Activated CD4-positive, alpha-beta memory T cell treated with anti-CD3 and anti-CD28 coated beads for 36 hours (primary cell): ENCODE measurements at places on chromosomes 11 and 22. TPM values are rescaled to one million over a fixed set of nuclear protein-coding genes. Genes with fewer than 3 reads are reported as not detected.

MUC5AC gene
- not detected for total RNA-seq

MISFA gene
- total RNA-seq, result 2.2 TPM

MYOD1 gene
- not detected for total RNA-seq

FXYD6 gene
- 0.61 TPM for total RNA-seq

BDNF gene
- not detected for total RNA-seq

CHRNA10 gene
- total RNA-seq, result 0.57 TPM

PLAAT5 gene
- 0.24 TPM for total RNA-seq

PATE3 gene
- total RNA-seq, result not detected

DNA sequence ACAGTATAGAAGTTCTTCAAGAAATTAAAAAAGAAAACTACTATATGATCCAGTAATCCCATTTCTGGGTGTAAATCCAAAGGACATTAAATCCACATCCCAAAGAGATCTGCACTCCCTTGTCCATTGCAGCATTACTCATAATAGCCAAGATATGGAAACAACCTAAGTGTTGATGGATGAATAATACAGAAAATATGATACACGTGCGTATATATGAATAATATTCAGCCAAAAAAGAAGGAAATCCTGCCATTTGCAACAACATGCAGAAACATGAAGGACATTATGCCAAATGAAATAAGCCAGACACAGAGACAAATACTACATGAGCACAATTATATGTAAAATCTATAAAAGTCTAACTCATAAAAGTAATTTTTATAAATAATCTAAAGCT, 306.3 kb upstream of the ANO3 start:
- no peak for DNase-seq
- H3K36me3 ChIP-seq, result no peaks in the 10 kb centered on the region
- no peaks in the 10 kb centered on the region for H3K27me3 ChIP-seq
- H3K4me3 ChIP-seq, result no peak overlapping the region
- H3K27ac ChIP-seq, result no peak overlapping the region
- H3K4me1 ChIP-seq, result no peaks in the 10 kb centered on the region

- no peaks in the 10 kb centered on the region for H3K27me3 ChIP-seq
Measured at GRCh38 chr11:63870351-63871140, 31.6 kb downstream of the MARK2 start.

DNA sequence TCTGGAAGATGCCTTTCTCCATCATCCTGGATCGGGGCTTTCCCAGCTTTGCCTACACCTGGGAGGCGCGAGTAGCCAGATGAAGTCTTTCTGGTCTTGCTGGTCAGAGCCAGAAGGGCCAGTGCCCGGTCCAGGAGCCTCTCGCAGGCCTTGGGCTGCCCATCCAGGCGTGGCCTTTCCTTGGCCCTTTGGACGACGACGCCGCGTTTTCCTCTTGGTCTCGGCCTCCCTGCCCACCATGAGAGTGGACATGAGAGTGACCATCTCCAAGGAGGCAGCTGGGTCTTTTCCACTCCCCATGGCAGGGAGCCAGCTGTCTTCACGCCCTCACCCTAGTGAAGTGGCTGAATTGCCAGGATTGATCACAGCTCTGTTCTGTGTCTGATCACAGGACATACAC, 3.5 kb downstream of the PTDSS2 start:
- peaks cover 1% of the 10 kb centered on the region for H3K36me3 ChIP-seq
- H3K4me3 ChIP-seq, result no peak overlapping the region
- no peak overlapping the region for H3K27ac ChIP-seq
- DNase-seq, result no peak
- H3K27me3 ChIP-seq, result no peaks in the 10 kb centered on the region

DNA sequence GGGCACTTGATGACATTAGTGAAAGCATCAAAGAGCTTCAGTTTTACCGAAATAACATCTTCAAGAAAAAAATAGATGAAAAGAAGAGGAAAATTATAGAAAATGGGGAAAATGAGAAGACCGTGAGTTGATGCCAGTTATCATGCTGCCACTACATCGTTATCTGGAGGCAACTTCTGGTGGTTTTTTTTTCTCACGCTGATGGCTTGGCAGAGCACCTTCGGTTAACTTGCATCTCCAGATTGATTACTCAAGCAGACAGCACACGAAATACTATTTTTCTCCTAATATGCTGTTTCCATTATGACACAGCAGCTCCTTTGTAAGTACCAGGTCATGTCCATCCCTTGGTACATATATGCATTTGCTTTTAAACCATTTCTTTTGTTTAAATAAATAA, 10.6 kb downstream of the REXO2 start:
- H3K4me3 ChIP-seq, result no peak overlapping the region
- peaks cover 45% of the 10 kb centered on the region for H3K36me3 ChIP-seq
- H3K4me1 ChIP-seq, result peaks cover 8% of the 10 kb centered on the region
- H3K27ac ChIP-seq, result no peak overlapping the region
- no peak for DNase-seq

GRCh38 chr11:68168694-68169093, 44.4 kb downstream of the KMT5B start:
- H3K4me3 ChIP-seq, result no peak overlapping the region
- no peak overlapping the region for H3K27ac ChIP-seq
- no peaks in the 10 kb centered on the region for H3K27me3 ChIP-seq
- H3K36me3 ChIP-seq, result peaks cover 11% of the 10 kb centered on the region

GRCh38 chr11:44090539-44090938, 4.9 kb upstream of the EXT2 start:
- peaks cover 15% of the 10 kb centered on the region for H3K36me3 ChIP-seq
- no peak for DNase-seq
- H3K4me1 ChIP-seq, result peaks cover 11% of the 10 kb centered on the region
- H3K27ac ChIP-seq, result no peak overlapping the region
- H3K27me3 ChIP-seq, result no peaks in the 10 kb centered on the region

DNA sequence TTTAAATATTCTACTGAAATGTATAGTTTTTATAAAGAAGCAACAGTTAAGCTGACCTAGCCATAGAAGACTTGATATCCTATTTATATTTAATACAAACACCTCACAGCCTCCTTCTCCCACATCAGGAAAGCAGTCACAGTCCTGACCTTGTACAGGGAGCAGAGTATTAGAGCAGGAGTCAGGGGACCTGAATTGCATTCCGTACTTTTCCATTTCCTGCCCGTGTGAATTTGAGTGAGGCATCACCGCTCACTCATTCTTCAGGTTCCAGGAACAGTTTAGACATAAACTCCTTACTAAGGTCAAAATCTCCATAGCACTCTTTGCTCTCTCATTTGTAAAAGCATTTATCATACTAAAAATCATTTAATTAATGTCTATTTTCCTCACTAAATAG, 482.5 kb upstream of the FAT3 start:
- H3K27ac ChIP-seq, result no peak overlapping the region
- H3K4me3 ChIP-seq, result no peak overlapping the region
- DNase-seq, result no peak
- H3K27me3 ChIP-seq, result no peaks in the 10 kb centered on the region

- no peak for DNase-seq
- no peaks in the 10 kb centered on the region for H3K36me3 ChIP-seq
- H3K27me3 ChIP-seq, result no peaks in the 10 kb centered on the region
Measured at GRCh38 chr11:44270403-44271273, 39.3 kb downstream of the ALX4 start.

DNA sequence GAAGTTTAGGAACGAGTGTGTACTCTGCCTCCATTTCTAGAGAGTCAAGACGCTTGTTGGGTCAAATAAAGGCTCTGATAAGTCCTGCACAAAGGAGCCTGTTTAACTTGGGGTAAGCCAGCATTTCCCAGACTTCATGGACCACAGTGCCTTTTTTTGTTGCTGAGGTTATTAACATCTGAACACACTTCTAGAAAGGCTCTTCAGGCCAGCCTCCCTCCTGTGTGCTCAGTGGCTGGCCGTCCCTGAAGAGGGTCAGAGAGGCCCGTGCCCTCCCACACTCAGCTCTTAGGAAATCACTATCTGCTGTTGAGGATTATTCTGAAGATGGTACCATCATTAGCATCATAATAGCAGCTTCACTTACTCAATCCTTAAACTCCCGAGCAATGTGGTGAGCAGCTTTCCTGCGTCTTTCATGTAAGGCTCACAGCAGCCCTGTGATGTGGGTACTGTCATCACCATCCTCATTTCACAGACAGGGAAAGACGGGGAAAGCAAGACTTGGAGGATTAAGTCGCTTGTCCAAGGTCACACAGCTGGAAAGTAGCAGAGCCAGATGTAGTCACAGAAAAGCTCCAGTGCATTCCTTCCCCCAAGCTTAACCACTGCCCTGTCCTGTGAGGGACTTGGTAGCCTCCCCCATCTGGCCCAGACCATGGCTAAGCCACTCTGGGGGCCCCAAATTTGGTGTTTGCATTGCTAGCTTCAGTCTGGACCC, 71.3 kb downstream of the TSPAN18 start:
- no peaks in the 10 kb centered on the region for H3K4me1 ChIP-seq
- H3K27ac ChIP-seq, result no peak overlapping the region
- no peak overlapping the region for H3K4me3 ChIP-seq
- DNase-seq, result no peak
- H3K27me3 ChIP-seq, result no peaks in the 10 kb centered on the region

DNA sequence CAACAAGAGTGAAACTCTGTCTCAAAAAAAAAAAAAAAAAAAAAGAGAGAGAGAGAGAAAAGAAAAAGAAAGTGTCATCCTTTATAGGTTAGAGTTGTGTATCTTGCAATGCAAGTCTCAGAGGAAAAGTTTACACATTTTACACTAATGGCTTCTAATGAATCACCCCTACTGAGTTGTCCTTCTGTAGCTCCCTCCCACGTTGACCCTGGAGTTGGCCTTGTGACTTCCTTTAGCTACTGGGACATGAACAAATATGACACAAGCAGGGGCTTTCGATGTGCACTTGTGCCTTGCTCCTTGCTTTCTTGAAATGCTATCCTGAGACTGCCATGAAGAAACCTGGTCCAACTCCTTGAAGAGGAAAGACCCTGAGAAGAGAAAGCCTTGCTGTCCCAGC, 2.4 kb upstream of the SMCO4 start:
- no peak overlapping the region for H3K4me3 ChIP-seq
- H3K4me1 ChIP-seq, result peaks cover 33% of the 10 kb centered on the region
- no peaks in the 10 kb centered on the region for H3K36me3 ChIP-seq
